Dermis blood vessel endothelial cell (primary cell): ENCODE measurements at places on chromosomes 12 and 14.

DNA sequence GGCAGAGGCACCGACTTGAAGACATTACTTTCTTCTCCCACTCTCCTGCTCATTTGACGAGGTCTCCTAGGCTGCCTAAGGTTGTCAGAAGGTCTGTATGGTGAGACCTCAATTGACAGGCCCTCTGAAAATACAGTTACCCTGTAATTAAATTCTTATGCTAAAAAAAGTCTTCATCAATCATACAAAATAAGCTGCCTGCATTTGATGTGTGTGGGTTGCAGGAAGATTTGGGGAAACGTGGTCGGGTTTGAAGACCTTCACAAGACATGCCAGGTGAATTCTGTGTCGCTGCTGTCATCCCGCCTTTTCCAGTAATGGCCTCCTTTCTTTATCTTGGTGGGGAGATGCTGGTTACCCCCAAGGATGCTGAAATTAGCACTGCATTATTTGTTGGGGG, 299.4 kb downstream of the CACNA1C start:
- DNase-seq, result no peak

GRCh38 chr12:127125607-127126259, 1141.2 kb upstream of the TMEM132C start:
- DNase-seq, result no peak

- DNase-seq, result no peak
These were observed 271.0 kb upstream of the RTL1 start for GRCh38 chr14:101174522-101174838.

DNA sequence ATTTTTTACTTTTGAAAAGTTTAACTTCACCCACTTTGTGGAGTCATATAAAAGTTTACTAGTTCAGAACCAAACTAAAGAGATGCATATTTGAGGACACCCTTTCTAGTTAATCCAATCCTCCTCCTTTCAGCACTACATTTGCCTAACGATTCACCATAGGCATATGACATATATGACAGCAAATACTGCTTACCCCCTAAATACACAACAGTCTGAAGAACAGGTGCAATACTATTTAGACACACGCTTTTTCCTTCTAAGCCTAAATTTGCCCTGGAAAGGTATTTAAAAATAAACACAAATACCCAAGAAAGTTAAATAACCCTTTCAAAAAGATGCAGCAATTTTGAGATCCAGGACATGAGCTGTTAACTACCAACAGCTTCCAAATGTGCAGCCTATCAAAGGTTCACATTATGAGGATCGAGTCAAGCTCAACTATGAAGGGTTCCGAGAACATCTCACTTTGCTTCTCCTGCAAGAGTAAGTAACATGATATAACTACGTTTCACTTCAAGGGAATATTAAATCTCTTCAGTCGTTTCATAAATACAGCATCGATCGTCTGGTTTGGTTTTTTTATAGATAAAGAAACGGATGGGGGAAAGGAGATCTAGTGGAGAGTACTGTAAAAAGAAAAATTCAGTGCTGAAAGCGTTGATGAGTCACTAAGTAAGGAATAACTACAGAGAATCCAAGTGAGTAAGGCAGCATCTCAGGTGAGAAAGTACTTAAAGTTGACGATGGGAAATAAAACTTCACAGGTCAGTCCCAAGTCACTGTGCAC, 677 bp upstream of the AP4S1 start:
- DNase-seq, result peak; percentile 44

DNA sequence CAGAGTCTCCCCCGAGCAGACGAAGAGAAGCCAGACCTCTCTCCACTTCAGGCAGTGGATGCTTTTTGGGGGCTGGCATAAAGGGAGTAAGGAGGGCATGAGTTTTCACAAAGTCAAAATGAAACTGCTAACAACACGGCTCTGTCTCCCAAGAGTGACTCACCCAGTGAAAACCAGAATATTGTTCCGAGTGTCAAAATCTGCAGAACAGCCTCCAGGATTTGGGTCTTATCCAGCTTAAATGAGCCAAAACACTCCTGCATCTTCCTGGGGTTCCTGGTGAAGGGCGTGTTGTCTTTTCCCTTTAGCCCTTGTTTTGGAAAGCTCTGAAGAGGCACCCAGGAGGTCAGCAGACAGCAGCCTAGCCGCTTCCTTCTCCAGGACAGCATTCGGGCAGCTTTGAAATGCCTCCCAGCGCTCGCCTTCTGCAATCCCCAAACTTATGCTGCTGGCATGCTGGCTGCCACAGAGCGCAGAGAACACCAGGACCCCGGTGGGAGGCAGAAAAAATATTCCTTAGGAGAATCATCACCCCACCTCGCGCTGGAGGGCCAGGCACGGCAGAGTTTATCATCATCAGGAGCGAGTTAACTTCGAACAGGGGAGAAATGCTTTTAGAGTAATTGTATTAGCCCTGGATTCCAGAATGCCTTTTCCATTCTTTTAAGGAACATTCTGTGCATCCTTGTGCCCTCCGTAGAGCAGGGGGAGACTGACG, 117.7 kb upstream of the NCOR2 start:
- DNase-seq, result peak; percentile 43
